RPMI7951 (cell line): ENCODE measurements at places on chromosomes 2 and 18. TPM values are rescaled to one million over a fixed set of nuclear protein-coding genes. Genes with fewer than 3 reads are reported as not detected.

Gene NAT8
- not detected in 2 replicates for total RNA-seq

Gene ABHD1
- 0.12 TPM in 1 of 2 replicates, not detected in the other for total RNA-seq

Gene LONRF2
- 0.68 and 0.84 TPM in 2 replicates for total RNA-seq

Gene GKN1
- not detected in 2 replicates for total RNA-seq

Gene ADD2
- total RNA-seq, result not detected in 2 replicates

Gene CNGA3
- not detected in 2 replicates for total RNA-seq

Gene COL6A3
- total RNA-seq, result 3.6 and 4.1 TPM in 2 replicates

Gene ITPRIPL1
- total RNA-seq, result 14.5 and 15.9 TPM in 2 replicates

- DNase-seq, result peak; percentile 52
Measured at GRCh38 chr2:173680574-173680973, 284.6 kb downstream of the SP3 start.

- no peak for DNase-seq
Measured at GRCh38 chr2:52639692-52640091, 1127.9 kb upstream of the CHAC2 start.

DNA sequence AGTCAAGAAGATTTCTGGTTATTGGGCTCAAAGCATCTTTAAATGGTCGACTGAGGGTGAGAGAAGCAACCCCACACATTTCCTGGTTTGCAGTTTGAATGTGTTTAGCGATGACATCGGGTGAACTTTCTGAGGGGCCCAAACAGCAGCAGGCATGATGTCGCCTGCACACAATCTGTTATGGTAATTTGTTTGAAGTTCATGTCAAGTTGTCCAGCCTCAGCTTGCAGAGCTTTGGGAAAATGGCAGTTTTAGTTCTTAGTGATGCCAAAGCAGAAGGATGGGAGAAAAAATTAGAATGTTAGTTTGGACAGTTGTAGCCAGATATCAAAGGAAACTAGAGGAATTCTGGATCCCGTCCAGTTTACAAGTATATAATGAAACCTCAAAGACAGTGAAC, 284.6 kb downstream of the MBD5 start:
- DNase-seq, result no peak

DNA sequence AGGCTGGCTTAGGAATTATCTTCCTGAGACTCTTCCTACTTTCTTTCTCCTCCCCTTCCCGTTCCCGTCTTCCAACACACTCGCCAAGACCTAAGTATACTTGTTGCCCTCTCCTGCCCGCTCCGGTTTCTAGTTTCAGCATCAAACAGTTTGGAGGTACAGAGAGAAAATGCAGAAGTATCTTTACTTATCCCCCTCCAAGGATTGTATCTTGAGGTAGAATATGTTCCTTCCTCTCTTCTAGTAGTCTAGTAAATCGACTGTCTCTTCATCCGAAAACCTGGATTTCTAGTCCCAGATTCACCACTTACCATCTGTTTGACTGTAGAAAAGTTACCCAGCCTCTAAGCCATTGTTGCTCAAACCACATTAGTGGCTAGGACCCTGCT, 755 bp downstream of the EIF4E2 start:
- no peak for DNase-seq

DNA sequence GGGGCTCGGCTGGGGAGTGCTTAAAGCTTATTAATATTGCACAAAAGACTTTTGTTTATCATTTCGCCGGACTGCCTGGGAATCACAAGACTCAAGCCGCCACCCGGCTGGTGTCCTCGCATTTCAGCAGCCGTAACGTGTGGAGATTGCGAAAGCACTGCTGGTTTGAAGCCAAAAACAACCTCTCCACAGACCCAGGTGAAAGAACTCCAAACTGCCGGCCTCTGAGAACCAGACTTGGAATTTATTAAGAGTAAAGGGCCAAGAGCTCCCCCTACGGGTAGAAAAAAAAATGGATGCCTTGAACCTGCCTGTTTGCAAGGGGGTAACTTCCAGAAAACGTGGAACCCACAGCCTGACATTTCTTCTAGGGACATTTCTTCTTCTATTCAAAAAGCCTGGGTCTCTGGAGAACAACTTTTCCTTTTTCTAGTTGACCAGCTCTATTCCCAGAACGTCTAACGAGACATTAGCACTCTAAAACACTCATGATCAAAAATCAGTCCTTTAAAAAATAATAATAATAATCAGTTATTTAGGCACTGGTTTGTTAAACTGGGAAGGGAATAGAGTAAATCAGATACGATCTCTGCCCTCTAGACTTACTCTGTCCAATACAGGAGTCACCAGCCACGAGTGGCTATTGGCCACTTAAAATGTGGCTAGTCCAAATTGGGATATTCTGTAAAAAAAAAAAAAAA, 216.3 kb downstream of the C1D start:
- peak; percentile 93 for DNase-seq

- no peak for DNase-seq
Measured at GRCh38 chr2:166900700-166901099, 12.4 kb downstream of the XIRP2 start.

GRCh38 chr18:69999656-70000055, 52.0 kb upstream of the CD226 start:
- DNase-seq, result no peak

GRCh38 chr2:10954856-10955818, 43.4 kb downstream of the KCNF1 start:
- peak; percentile 45 for DNase-seq

GRCh38 chr18:55547705-55548056, 40.3 kb downstream of the TCF4 start:
- no peak for DNase-seq

DNA sequence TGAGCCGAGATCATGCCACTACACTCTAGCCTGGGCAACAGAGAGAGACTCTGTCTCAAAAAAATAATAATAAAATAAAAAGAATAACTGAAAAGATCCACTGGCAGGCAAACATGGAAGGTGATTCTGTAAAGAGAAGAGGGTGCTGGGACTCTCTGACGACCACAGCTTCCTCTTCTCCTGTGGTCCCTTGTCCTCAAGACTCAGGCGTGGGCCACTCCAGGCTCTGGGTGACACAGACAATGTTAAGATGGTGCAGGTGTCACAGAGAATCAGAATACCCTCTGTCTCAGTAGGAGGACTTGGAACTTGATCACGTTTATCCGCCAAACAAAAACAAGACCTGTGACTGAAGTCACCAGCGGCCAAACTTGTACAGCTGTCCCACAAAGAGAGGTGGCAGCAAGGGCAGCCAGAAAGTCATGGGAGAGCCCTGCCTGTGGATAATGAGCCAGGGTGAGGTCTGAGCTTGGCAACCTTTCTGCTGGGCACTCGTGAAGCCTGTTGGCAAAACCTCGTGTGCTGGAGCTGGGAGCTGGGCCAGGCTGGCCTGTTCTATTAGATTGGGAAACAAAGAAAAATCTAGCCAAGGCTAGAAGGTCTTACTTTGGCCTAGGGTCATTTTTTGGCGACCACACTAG, 76.4 kb upstream of the ITGA6 start:
- DNase-seq, result no peak

DNA sequence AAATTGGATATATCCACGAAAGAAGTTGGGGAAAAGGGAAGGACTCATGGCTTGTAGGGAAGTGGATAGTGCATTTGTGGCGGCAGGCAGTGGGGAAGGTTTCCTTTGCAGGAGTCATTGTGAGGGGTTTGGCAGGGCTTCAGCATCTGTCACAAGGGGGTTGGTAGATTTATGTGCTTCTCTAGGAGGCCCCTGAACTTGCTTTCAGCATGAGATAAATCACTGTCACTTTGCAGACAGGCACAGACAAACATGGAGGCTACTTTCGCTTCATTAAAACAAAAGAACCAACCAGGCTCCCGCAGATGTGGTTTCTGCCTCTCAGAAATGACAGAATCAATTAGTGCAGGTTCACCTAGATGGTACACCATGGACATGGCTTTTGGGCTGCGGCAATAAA, 340.7 kb downstream of the TGIF1 start:
- peak; percentile 42 for DNase-seq
